Ascending aorta (tissue), 2 donors: ENCODE measurements at places on chromosomes 2 and 18.

GRCh38 chr2:231929961-231930592 is 3.9 kb upstream of the NPPC start:
- DNase-seq = no peak

GRCh38 chr2:46841621-46842020 is 74.0 kb downstream of the MCFD2 start:
- no peak for DNase-seq

- DNase-seq = no peak
Measured at GRCh38 chr2:70330476-70330875, 28.6 kb upstream of the FAM136A start.

GRCh38 chr18:79682894-79683625 is 3.5 kb downstream of the CTDP1 start:
- DNase-seq = no peak

DNA sequence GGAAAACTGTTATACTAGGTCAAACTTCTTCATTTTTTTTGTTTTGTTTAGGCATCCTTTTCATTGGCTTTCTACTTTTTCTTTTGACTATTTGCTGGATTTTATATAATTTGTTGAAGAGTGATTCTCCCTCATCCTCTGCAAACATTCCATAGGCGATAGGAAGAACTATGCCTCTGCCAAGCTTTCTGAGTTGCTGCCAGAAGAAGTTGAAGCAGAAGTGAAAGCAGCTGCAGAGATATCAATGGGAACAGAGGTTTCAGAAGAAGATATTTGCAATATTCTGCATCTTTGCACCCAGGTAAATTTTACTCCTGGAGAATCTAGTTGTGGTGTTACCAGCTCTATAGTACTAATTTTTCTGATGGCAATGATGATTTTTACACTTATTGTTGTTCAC is 25.4 kb downstream of the NOP58 start:
- no peak for DNase-seq

DNA sequence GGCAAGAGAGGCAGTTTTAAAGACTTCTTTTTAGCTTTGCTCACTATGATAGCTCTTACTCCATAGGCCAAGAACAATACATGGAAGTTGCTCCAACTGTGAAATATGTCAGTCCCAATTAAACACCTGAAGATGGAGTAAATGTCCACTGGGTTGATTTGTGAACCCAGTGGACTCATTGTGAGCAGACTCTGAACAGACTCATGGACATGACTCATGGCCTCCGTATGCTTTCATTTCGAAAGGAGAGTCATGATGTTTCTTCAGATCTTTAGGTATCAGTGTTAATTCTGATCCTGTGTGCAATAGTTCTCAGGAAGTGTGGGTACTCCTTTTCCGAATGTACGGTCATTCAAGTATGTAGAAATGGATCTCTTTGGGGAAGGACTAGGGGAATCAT is 5.4 kb upstream of the CWC22 start:
- no peak for DNase-seq

DNA sequence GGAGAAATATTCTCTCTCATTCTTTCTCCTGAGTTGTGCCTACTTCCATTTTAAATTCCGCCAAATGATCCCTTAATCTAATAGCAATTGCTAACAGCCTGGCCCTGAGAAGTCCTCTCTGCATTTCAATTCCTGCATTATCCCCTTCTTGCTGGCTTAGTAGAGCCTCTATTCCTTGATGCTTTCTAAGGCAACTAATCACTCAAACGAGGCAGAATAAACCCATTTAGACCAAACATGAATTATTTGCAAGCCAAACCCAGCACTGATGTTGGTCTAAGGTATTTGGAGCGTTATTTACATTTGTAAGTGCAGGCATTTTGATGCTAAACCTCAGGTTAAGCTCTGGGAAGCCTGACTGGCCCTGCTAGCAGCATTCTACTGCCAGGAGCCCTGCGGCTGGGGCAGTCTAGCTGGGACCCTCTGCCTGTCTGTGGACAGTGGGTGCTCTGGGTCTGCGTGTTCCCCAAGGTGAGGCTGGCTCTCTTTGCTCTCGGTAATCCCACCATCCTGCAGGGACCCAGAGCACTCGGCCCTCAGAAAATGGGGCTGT is 173.1 kb upstream of the HS6ST1 start:
- DNase-seq = no peak

DNA sequence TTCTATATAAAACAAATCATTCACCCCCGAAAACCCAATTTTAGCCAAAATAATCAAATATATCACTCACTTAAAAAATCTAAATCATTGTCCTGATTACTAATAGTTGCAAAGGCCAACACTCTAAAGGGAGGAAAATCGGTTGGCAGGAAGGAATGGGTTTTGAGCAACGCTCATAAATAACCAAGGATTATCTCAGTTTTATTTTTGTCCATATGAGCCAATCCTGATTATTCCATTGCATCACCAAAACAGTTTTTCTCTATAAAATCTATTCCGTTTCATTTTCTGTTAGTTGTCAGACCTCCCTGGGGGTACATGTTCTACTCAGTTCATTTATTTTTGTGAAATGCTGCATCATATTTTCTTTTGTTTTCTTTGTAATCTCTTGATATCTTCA is 174.1 kb downstream of the LRATD1 start:
- DNase-seq = no peak

DNA sequence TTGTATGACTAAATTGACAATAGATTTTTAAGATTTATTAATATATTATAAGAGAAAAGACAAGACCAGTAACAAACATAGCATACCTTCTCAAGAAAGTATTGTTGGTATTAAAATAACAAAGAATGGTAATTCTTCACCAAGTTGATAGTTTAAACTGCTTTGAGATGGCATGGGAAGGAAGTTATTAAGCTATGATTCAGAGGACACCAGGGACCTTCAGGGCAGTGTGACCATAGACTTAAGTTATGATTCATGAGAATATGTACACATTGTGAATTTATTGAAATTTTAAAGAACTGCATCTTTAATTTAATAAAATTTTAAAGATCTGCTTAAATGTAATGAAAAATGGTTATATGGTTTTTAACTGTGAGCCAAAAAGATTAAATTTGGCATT is 205.7 kb downstream of the DSEL start:
- DNase-seq = no peak

DNA sequence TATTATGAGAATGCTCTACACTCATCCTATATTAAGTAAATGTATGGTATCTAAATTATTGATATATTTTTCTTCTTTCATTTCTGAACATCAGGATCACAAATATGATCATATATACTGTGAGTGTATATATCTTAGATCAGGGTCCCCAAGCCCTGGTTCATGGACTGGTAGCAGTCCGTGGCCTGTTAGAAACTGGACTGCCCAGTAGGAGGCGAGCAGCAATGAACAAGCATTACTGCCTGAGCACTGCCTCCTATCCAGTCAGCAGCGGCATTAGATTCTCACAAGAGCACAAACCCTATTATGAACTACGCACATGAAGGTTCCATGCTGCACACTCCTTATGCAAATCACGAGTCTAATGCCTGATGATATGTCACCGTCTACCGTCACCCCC is 1247.1 kb upstream of the NXPH2 start:
- DNase-seq = no peak

GRCh38 chr2:59034837-59035236 is 793.7 kb upstream of the FANCL start:
- no peak for DNase-seq

DNA sequence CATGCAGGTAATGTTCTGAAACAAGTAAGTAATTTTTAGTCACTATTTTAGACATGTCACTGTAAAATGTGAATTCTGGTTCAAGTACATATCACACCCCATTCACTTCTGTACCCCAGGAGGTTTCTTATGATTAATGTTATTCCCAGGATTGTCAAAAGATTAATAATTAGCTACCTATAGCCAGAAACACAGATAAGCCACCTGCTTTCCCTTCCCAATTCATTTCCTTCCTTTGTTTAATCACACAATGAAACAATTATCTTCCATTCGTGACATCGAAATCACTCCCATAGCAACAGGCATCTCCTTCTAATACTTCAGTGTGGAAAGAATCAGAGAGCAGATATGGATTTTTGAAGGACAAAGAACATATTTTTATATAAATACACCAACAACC is 1650.3 kb upstream of the CELF4 start:
- DNase-seq = no peak

DNA sequence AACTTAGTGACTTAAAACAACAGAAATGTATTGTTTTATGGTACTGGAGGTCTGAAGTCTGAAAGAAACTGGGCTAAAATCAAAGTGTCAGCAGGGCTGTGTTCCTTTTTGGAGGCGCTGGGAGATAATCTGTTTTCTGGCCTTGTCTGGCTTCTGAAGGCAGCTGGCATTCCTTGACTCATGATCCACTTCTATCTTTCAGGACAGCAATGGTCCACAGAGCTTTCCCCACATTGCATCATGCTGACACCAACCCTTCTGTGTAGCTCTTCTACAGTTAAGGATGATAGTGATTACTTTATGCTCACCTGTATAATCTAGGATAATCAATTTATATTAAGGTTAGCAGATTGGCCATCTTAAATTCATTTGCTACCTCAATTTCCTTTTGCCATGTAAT is 392.1 kb downstream of the TDRD15 start:
- no peak for DNase-seq

DNA sequence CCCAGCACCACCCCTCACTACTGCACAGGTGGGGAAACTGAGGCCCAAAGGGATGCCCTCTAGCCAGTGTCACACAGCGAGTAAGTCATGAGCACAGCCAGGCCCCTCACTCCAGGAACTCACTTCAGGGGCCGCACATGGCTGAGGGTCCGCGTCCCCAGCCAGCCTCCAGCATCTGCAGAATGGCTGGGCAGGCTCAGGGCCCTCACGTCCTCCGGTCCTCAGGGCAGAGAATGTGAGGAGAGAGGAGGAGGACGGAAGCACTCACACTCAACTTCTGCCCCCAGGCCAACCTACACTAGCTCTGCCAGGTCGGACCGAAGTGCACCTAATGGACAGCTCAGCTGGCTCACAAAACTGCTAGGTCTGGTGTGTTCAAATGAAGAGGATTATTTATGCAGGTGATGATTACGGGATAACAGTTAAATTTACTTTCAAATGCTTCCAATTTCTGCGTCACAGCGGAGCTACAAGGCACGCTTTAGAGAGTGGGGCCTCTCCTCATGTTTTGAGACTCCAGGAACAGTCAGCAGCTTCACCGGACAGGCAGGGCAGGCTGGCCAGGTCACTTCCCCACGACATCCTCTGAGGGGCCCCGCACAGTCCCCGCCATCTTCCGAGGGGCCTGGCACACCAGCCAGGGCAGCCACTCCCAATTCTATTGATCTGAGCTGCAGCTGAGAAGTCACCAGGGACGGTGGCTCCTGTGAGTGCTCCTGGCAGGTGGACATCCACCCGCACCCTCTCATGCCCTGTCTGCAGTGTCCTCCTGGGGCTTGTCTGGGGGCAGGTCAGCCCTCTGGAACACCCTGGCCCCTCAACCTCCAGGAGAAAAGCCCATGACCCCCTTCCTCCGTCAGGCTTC is 26.5 kb downstream of the KIF1A start:
- DNase-seq = no peak

GRCh38 chr2:8966123-8966908 is 37.2 kb downstream of the MBOAT2 start:
- no peak for DNase-seq

DNA sequence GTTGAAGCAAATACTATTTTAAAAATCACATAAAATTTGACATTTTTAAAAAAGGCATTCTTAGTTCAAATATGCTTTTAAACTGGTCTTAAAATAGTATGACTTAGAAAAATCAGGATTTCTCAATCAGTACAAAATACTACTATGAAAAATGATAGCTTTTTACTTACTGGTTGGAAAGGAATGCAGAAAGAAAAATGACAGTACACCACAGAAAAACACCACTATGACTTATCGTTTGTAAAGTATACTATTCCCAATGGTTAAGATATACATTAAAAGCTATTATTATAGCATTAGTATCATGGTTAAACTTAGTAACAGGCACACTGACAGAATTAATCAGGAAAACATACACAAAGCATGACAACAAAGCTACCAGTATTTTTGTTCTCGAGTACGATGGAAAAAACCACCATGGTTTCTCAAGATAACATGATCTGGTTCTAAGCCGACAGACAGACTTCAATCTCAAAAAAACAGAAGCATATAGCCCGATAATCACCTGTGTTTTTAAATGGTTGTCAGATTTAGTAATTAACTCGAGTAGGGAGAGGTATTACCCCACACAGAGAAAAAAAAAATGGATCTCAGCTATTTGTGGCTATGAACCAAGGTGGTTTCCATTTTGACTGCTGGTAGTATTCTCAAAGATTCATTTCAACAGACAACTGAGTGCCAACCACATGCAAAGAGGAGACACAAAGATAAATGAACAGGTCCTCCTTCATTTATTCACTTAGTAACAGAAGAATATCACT is 39.1 kb downstream of the CUL3 start:
- DNase-seq = no peak

DNA sequence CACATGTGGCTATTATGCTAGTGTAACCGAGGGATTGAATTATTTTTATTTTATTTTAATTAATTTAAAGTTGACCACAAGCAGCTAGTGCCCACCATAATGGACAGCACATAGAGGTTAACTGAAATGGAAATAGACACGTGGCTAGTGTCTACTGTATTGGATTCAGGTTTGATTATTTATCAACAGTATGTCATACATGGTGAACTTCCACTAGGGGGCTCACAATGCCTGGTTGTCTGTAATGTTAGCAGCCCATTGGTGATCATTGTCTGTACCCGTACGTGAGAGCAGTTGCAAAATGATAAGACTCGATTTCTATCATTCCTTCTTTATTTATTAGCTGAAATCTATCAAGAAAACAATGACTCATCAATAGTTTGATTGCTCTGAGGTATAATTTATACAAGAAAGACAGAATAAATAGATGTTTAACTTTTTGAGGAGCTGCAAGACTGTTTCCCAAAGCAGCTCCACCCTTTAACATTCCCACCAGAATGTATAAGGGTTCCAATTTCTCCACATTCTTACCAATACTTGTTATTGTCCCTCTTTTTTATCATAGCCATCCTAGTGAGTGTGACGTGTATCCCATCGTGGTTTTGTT is 76.5 kb downstream of the CYBRD1 start:
- no peak for DNase-seq

DNA sequence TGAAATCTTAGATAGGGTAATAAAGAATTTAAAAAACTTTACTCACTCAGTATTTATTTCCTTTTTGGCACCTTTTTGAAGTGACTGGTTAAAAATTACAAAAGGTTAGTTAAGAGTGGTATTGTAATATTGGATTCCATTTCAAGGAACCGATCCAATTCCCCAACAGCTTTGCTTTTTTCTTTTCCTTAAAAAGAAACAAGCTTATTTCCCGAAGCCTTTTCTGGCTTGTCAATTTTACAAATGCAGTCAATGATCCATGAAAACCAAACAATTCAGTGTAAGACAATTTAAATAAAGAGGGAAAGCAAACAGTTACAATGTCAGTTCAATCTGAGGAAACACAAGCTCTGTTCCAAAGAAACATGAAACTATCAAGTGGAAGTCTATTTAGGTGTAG is 200.2 kb downstream of the RIT2 start:
- DNase-seq = no peak

- DNase-seq = peak; percentile 55
Measured at GRCh38 chr2:109238580-109238979, 109.6 kb downstream of the SH3RF3 start.

DNA sequence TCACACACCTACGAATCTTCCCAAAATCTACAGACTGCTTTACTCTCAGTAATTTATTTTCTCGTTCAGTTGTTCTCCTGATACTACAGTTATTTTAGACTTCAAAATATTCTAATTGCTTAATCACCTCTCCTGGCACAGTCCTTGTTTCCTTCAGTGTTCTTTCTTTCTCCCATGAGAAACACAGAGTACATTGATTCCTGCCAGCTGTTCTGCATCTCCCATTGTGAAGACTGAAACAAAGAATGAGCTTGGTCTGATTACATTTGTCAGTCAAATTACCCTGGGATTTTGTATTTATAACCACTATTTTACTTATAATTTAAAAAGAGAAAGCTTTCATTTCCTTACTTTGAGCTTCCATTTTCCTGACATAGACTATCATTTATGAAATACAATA is 63.9 kb upstream of the TANK start:
- no peak for DNase-seq
